GM23248 (cell line): ENCODE measurements at places on chromosomes 6 and 20.

GRCh38 chr6:73631849-73632248 lies 21.9 kb downstream of the SLC17A5 start:
- DNase-seq, result peak; percentile 43

DNA sequence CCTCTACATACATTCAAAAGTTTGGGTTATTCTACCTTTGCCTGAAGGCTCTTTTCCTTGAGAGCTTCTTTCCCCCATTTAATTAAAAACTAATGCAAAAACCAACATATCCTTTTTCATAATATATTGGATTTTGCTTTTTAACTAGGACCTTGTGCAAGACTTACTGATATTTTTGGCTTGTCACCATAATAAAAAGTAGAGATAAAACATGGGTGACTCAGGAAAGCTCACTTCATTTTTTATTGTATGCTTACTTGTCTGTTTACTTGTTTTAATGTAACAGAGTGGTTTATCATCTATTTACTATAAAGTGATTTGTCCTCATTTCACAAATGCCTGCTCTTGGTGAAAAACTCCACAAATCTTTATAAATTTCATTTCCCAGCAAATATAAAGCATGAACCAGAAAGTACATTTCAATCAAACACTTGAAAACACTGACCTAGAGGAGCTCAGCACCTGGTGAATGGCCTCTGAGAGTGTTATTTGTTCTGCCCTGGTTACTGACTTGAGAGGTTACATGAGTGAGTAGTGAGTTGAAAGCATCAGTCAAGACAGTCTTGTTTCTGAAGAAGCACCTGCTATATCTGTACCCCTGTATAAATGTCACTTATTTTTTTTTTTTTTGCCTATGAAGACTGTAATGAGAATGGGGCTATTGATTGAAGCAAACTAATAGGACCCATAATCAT lies 20.8 kb downstream of the ADGRG6 start:
- no peak for DNase-seq

- DNase-seq, result no peak
Observed at GRCh38 chr20:32526541-32526940, 58.6 kb downstream of the NOL4L start.

DNA sequence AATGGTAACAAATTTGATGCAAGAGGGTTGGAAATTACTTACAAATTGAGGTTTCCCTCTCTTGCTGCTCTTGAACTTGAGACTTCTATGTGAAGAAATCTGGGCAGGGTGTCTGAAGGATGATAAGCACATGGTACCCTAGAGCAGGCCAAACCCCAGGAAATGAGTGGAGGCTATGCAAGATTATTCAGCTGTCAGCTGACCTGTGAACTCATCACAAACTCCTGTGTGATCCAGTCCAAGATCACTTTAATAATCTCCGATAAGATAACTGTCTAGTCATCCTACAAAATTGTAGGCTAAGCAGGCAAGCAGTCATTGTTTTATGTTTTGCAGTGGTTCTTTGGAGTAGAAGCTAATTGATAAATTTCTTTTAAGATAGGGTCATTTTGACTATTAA lies 213.1 kb downstream of the BTBD3 start:
- no peak for DNase-seq

DNA sequence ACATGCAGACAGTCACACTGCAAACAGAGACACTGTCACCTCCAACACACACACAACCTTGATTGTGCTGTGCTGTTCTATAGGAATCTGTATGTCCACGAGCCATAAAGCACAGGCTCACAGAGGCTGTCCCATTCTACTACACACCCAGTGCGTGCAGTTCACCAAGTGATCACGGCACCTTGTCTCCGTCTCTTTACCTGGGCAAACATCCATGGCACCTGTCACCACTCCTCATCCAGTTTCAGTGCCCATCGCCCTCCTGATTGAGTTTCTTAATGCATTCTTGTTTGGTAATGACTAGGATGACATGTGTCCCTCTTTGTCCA lies 65.8 kb upstream of the STMND1 start:
- no peak for DNase-seq

GRCh38 chr20:8800089-8800488 lies 268.8 kb upstream of the PLCB4 start:
- DNase-seq, result no peak

- no peak for DNase-seq
Observed at GRCh38 chr20:60804240-60804917, 447.7 kb upstream of the CDH4 start.

DNA sequence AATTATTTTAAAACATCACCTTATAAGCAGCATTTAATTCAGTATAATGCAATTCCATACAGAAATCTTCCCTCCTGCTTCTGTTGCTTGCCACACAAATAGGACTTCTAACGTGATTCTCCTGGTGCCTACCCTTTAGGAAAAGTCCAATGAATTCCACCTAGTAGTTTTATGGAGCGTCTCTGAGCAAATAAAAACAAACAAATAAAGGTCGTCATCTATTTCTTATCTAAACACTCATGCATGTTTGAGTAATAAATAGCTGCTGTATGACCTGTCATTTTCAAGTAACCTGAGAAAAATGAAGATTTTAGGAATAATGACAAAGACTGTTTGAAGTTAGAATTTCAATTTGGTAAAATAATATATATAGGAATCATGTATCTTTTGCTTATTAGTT lies 102.7 kb downstream of the BMP5 start:
- no peak for DNase-seq

DNA sequence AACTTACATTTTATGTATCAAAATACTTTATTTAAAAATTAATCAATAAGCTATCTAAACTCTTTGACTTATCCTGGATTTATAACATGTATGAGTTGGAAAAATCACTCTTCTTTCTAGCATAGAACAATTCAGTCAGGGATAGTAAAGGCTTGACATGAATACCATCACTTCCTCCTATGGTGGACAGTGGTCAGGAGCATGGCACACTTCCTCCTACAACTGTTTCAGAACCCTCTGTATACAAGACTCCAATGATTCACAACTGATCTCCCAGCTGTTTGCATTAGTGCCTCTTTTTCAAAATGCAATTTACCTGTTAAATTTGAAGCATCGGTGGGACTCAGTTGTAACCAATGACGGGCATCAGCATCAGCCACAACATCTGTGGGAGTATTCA lies 129.7 kb downstream of the RALGAPA2 start:
- no peak for DNase-seq

- DNase-seq, result no peak
Observed at GRCh38 chr6:105212587-105212986, 32.8 kb upstream of the POPDC3 start.

GRCh38 chr6:5119090-5119951 lies 34.2 kb downstream of the PPP1R3G start:
- no peak for DNase-seq

GRCh38 chr20:16490696-16491095 lies 82.6 kb downstream of the KIF16B start:
- DNase-seq, result no peak

GRCh38 chr6:106512968-106513574 lies 116.2 kb downstream of the RTN4IP1 start:
- peak; percentile 6 for DNase-seq

GRCh38 chr6:74491844-74492374 lies 713.9 kb downstream of the COL12A1 start:
- no peak for DNase-seq

- DNase-seq, result no peak
Observed at GRCh38 chr20:51508780-51509179, 33.7 kb downstream of the NFATC2 start.

- no peak for DNase-seq
Observed at GRCh38 chr20:14550655-14551054, 213.2 kb upstream of the FLRT3 start.

DNA sequence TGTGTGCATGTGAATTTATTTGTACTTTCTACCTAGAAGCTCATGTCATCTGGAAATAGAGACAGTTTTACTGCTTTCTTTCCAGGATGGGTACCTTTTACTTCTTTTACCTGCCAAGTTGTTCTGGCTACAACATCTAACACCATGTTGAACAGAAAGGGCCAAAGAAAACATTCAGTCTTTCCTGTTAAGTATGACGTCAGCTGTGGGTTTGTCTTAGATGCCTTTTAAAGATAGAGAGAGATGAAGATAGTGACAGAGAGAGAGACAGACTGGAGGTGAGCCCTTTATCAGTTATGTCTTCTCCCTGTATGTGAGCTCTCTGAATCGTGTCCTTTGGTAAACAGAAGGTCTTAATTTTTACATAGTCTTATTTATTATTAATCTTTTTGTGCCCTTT lies 3.4 kb upstream of the DACT2 start:
- DNase-seq, result no peak

- no peak for DNase-seq
Observed at GRCh38 chr6:35402136-35402855, 49.8 kb upstream of the FANCE start.

- no peak for DNase-seq
Observed at GRCh38 chr6:135322427-135323201, 141.5 kb downstream of the MYB start.

DNA sequence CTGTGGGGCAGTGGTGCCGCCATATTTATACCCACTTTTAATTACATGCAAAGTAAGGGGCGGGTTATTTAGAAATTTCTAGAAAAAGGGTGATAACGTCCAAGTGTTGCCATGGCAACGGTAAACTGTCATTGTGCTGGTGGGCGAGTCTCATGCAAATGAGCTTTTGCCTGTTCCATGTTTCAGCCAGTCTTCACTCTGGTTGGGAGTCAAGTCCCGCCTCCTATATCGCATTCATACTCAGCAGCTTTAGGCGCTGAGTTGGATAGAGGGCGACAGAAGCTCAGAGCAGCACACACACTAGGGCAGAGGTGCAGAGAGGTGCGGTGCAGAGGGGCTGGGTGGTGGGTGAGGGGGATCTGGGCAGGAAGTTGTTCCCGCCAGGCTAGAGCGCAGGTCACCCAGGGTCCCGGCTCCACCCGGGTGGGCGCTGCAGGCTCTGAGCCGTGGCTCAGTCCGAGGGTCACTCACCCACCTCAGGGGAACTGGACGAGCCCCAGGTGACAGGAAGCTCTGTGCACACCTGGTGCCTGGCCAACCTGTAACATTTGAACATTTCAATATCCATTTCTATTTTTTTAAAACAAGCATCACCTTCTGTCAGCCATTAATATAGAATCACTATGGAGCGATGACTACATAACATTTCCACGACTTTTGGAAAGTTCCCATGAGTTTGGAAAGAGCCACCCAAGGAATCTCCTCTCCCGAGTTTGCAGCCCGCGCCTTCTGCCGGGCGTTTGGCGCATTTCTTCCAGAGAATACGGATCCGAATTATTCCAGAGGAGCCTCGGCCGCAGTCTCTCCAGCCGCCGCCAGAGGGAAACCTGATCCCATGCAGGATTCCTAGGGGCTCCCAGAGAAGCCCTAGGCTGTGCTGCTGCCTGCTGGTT lies 89.1 kb upstream of the PHACTR3 start:
- DNase-seq, result peak; percentile 85

- DNase-seq, result no peak
Observed at GRCh38 chr20:48903705-48904104, 17.8 kb upstream of the ARFGEF2 start.

- DNase-seq, result peak; percentile 55
Observed at GRCh38 chr6:11245381-11246256, 13.2 kb upstream of the NEDD9 start.

DNA sequence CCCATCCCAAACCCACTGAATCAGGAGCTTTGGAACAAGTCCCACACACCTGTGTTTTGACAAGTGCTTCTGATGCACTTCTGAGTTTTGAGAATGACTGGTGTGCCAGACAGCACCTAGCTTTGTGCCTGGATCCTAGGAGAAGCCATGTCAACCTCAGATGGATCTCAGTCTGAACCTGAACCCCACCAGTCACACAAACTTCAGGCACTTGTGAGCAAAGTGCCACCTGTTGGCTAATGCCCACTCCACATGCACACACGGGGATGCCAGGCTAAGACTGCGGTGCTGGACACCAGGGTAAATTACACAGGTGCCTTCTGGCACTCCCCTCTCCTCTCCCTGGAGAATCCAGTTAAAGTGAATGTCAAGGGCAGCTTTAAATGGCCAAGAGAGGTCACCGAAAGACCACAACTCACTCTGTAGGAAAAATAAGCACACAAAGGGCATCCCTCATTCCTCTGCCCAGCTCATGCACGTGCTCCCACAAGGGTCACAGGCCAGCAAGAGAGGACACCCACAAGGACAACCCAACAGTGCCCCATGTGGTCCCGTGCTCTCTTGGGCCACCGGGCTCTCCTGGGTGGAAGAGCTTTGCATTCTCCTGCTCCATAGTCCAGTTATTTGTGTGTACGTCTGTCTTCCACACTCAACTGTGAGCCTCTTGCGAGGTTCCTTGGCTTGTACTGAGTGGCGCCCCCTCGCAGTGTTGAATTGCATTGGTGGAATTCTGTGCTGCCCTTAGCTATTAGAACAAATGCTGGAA lies 45.6 kb downstream of the TAF8 start:
- DNase-seq, result peak; percentile 13

- no peak for DNase-seq
Observed at GRCh38 chr20:20683481-20684321, 28.7 kb downstream of the RALGAPA2 start.

- peak; percentile 30 for DNase-seq
Observed at GRCh38 chr6:33144373-33144772, 47.9 kb downstream of the COL11A2 start.

- peak; percentile 31 for DNase-seq
Observed at GRCh38 chr6:161836643-161837448, 563.0 kb upstream of the AGPAT4 start.

DNA sequence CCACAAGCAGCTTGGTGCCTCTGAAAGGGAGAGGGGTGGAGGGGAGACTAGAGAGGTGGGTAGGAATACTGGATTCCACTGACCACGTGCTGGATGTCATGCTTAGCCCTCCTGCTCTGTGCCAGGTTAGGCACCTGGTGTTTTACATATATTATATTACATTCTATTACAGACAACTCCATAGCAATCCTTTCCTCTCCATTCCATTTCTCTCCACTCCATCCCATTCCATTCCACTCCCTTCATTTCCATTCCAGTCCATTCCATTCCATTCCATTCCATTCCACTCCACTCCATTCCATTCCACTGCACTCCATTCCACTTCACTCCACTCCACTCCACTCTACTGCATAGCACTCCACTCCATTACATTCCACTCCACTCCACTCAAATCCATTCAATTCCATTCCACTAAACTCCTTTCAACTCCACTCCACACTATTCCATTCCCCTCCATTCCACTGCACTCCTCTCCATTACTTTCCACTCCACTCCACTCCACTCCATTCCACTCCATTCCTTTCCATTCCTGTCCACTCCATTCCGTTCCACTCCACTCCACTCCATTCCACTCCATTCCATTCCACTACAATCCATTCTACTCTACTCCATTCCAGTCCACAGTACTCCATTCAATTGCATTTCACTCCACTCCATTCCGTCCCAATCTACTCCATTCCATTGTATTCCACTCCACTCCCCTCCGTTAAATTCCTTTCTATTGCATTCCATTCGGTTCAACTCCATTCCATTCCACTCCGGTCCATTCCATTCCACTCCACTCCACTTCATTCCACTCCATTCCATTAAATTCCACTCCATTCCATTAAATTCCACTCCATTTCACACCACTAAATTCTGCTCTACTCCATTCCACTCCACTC lies 27.2 kb upstream of the DEFB125 start:
- peak; percentile 2 for DNase-seq

- DNase-seq, result no peak
Observed at GRCh38 chr6:104653781-104654180, 205.9 kb downstream of the HACE1 start.

GRCh38 chr20:63896264-63897105 lies 1.6 kb downstream of the DNAJC5 start:
- DNase-seq, result peak; percentile 67

GRCh38 chr6:142926494-142927270 lies 18.3 kb downstream of the HIVEP2 start:
- peak; percentile 84 for DNase-seq
